ENCODE measurements at places on chromosomes 2 and 18.

- DNase-seq = no peak
Observed at GRCh38 chr2:128348701-128349100, 30.0 kb upstream of the HS6ST1 start.

- no peak for DNase-seq
Observed at GRCh38 chr18:54939361-54939917, 19.8 kb downstream of the CCDC68 start.

DNA sequence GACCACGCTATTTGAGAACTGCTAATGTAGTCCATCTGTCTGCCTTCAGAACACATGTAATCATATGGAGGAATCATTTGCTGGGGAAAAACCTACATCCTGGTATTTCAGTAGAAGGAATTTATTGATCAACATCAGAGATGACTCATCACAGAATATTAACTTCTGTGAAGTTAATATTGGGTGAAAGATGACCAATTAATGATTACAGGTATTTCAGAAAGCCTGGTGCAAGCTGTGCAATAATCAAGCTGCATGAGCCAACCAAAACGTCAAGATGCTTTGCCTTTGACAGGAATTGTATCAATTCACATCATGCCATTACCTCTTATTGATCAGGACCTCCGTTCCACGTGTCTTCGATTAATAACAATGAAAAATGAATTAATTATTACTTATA, 9.4 kb upstream of the SPATS2L start:
- DNase-seq = no peak

GRCh38 chr2:47026748-47027534, 111.3 kb upstream of the MCFD2 start:
- no peak for DNase-seq

- no peak for DNase-seq
Observed at GRCh38 chr2:201436141-201436540, 15.1 kb downstream of the TRAK2 start.

DNA sequence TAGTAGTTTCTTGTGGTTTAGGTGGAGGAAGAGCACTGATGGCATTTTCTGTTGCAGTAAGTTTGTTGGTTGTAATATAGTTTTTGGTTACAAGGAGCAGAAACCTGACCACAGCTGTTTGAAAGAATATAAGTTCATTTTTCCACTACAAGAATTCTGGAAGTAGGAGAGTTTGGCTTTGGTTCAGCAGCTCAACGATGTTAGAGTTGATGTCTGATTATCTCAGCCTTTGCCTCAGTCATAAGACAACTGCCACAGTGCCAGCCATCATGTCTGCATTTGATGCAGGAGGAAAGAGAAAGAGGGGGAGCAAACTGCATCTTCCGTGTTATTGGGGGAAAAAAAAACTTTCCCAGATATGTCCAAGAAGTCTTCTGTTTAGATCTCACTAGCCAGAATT, 119.1 kb downstream of the LYPD1 start:
- no peak for DNase-seq

DNA sequence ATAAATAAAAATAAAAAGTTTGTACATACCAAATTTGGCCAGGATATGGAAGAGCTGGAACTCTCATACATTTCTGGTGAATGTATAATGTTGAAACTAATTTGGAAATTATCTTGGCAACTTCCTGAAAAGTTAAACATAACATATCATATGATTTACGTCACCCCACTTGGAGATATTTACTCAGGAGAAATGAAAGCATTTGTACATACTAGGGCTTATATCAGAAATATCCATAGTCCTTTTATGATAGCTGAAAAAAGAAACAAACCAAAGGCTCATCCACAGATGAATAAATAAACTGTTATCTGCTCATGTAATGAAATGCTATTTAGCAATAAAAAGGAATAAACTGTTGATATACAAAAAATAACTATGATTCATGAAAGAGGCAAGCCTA, 318.2 kb upstream of the NRXN1 start:
- DNase-seq = no peak

GRCh38 chr2:241868661-241869081, 858 bp upstream of the RTP5 start:
- no peak for DNase-seq

DNA sequence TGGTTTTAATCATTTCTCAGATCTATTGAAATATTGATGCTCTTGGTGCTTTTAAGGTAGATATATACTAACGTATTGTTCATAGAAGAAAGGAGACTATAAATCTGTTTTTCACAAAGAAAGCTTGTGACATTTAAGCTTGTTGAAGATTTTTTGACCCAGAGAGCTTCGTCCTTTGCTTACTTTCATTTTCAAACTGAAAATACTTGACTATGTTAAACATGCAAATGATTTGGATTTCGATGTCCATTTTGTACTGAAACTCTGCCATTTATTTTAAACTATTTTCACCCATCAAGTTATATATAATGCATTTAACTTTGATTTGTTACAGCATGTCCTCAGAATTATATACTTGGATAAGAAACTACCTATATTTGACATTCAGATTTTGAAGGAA, 85.2 kb downstream of the SLC4A10 start:
- DNase-seq = no peak

DNA sequence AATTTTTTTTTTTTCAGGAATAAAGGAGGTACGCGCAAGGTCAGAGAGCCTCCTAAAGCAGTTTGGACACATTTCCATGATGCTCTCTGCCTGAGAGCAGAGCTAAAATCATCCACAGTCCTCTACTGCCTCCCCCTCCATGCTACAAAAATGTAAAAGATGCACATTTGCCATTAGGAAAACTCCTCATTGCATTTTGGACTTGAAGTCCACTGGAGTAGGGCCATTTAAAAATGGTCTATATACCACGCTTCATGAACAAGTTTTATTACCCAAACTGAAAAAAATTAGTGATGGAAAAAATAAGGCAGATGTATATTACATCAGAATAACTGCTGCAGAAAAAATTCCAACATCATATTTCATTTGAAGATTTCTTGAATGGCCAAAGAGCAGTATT, 256.0 kb downstream of the AFF3 start:
- no peak for DNase-seq

GRCh38 chr2:197798187-197798586, 6.2 kb upstream of the PLCL1 start:
- DNase-seq = no peak

DNA sequence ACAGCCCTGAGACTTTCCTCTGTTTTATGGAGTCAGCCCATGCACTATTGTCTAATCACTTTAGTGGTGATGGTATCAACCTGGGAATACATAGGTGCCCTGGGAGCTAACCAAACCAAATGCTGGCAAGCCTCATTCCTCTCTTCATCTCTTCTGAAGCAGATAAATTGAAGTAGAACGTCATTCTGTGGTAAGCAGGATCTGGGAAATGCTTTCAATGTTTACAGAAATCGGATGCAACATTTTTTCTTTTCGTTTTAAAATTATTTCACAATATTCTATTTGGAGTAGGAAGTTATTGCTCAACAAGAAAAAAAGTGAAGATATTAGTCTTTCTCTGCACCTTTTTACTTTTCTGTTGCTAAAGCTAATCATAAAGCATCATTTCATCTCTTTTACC, 114.2 kb downstream of the RBMS1 start:
- DNase-seq = no peak

GRCh38 chr18:63619661-63620060, 24.4 kb downstream of the SERPINB4 start:
- DNase-seq = no peak

DNA sequence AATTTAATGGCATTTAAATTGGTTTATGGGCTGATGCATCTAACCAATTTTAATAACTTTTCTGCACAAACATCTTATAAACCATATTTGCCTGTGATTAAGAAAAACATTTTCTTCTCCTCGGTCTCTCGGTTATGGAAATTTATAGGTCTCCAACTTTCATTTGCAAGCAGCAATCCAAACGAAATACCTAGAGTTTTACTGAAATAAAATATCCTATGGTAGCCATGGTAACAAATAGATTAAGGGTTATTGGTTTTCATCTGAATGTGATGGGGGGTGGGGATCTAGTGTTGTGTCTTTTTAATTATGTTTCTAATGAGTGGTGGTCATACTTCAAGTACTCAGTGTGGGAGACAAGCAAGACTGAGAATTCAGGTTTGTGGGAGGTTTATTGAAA, 2.9 kb downstream of the KLHL29 start:
- DNase-seq = no peak

GRCh38 chr2:172395503-172395902, 31.9 kb upstream of the ITGA6 start:
- DNase-seq = no peak

DNA sequence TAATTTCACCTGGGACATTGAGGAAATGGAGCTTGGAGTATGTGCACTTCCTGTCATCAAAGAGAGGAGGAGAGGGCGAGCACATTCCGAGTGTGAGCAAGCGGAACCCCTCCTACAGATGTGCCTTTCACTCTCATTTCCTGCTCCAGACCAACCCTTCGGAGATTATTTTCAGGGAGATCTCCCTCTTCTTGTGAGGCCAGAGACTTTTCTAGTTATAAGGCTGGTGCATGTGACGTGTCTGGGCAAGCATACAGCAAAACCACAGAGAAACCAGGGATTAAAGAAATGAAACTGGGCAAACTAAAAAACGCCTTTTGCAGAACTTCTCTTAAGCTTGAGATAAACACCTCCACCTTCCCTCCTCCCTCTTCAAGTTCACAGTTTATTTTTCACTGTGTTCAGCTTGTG, 409.2 kb upstream of the TCF4 start:
- no peak for DNase-seq

DNA sequence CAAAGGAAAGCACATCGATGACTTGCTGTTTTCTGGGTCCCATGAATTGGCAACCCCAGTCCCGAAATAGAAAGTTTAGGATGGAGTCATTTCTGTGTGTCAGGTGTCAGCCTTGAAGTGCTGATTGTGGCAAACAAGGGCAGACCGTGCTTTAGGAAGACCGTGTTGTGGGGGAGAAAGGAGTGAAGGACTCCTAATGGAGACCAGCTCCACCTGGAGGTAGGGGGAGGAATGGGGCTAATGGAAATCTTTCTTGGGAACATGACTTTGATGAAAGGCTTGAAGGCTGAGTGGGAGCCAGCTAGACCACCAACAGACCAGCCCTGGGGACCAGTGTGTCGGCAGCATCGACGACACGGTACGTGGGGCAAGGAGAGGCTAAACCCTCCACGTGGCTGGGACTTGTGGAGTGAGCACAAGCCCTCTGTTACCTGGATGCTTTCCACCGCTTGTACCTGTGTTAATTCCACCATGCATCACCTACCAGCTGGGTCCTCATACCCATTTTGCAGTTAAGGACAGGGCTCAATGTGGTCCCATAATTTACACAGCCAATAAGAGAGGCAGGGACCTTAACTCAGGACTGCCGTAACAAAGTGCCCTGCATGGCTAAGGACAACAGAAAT, 104.2 kb downstream of the SH3BP4 start:
- DNase-seq = no peak

- DNase-seq = no peak
Observed at GRCh38 chr2:112694182-112694581, 26.6 kb upstream of the NT5DC4 start.

- no peak for DNase-seq
Observed at GRCh38 chr18:39713961-39714360, 2148.4 kb upstream of the CELF4 start.

GRCh38 chr2:216033403-216033802, 20.1 kb upstream of the MREG start:
- DNase-seq = no peak

GRCh38 chr2:174683392-174683759, 80.9 kb downstream of the CHRNA1 start:
- DNase-seq = no peak

GRCh38 chr2:188949046-188949818, 24.9 kb upstream of the COL3A1 start:
- DNase-seq = no peak

- DNase-seq = peak; percentile 50
Observed at GRCh38 chr2:181077128-181077709, 96.8 kb downstream of the UBE2E3 start.

GRCh38 chr2:222993920-222994650, 57.9 kb upstream of the KCNE4 start:
- peak; percentile 87 for DNase-seq

DNA sequence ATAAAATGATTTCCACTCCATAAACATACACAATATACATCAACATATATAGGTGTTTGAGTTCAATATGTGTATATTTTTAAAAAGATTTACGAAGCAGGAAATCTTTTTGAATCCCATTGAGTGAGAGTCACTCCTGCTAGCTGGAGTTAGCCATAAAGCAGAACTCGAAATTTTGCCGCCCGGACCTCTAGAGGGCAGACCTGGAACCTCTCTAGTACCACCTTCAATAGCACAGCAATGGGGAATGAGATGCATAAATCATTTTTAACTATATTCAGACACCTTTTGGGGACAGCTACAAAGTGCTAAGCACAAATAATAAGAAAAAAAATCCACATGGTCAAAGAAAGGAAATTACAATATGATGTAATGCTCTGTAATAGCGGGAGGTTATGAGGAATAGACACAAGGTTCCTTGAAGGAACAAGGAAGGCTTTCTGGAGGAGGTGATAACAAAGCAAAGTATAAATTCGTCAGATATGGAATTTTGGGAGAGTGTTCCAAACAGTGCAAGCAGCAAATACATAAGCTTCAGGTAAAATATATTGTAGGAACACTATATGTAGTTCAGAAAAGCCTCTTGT, 533.4 kb downstream of the ERBB4 start:
- peak; percentile 64 for DNase-seq

DNA sequence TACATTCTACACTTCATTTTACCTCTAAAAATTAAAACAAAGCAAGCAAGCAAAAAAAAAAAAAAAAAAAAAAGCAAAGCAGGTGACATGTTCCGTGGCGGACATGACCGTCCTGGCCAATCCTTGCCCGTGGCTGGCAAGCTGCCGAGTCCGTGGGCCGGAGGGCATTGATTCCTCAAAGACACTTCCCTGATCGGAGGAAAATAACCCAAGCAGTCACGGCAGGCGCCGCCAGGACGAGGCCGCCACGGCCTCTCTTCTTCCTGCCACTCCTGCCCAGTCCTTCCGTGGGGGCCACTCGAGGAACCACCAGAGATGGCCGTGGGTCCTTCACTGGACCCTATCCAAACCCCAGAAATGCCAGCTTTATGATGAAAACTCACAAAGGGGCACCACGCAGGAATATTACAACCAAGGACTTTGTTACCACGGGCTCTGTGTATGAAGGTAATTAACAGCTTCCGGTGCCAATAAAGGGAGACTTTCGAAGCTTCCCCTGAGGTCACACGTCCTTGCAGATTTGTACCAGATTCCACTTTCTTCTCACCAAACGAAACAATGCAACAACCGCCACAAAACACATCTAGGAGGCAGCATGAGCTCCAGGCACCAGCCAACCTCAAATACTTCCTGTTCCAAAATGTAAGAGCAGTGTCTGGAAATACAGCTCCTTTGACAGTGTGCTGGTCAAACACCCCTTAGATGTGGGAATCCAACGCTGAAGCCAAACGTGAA, 170.3 kb downstream of the HDAC4 start:
- DNase-seq = no peak

DNA sequence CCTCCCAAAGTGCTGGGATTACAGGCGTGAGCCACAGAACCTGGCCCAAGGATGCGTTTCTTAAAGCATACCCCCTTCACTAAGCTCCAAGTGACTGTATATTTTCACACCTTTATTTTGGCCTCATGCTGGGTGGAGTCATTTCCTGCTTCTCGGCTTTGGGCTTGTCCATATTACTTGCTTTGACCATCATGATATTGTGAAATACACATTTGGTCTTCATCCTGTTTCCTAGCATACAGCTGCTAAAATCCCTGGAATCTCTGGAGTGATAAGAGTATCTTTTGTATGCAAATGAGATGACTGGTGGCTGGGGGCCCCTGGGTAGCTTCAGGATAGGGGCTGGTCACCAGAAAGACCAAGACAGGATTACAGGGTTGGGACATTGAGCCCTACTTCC, 17.6 kb upstream of the COLEC12 start:
- DNase-seq = no peak

GRCh38 chr2:26412091-26412673, 10.5 kb downstream of the DRC1 start:
- DNase-seq = no peak

GRCh38 chr2:168149150-168149974, 98.0 kb downstream of the STK39 start:
- no peak for DNase-seq

All from NCI-H446 treated with DMSO at 0.1 percent for 48 hours (cell line).